ENCODE measurements at places on chromosomes 1 and 21.

GRCh38 chr1:58773406-58773840, 10.4 kb downstream of the JUN start:
- no peak for DNase-seq

DNA sequence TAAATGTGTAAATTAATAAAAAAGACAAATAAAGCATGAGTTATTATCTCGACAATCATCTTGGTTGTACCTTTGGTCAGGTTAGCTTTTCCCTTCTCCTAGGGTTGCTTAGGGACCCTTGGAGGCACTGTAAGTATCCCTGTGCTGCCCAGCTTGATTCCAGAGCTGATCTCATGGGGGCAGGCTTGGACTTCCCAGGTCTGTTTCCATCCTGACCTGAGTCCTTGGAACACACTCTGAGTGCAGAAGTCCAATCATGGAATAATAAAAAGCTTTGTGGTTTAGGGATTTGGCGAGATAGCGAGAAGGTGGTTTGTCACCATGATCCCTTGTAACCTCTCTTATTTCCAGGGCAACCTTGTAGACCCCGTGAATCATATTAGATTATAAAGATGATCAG, 18.7 kb upstream of the PAPPA2 start:
- DNase-seq, result no peak

- no peak for DNase-seq
These were observed 134.2 kb downstream of the ZZZ3 start for GRCh38 chr1:77548285-77548684.

DNA sequence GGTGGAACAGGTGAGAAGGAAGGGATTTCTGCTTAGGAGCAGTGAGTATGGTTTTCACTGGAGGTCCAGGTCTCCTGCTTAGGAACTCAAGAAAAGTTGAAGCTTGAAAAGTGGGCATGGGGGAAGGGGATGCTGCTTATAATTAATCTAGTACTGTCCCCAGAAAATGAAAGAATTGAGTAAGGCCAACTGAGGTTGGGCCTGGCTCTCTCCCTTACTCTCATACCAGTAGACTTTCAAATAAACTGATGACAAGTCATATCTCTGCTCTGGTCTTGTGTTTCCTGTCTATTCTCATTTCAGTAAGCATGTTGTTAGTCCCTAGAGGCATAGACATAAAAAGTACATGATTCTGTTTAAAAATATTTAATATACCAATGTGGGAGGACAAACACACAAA, 26.4 kb downstream of the CD48 start:
- DNase-seq, result no peak

Data from GM12892 (cell line).